ENCODE measurements at places on chromosomes 7 and 10.

- no peak for DNase-seq
Observed at GRCh38 chr7:120583899-120584586, 273.9 kb downstream of the TSPAN12 start.

- no peak for DNase-seq
Observed at GRCh38 chr10:93873420-93874115, 20.2 kb upstream of the SLC35G1 start.

DNA sequence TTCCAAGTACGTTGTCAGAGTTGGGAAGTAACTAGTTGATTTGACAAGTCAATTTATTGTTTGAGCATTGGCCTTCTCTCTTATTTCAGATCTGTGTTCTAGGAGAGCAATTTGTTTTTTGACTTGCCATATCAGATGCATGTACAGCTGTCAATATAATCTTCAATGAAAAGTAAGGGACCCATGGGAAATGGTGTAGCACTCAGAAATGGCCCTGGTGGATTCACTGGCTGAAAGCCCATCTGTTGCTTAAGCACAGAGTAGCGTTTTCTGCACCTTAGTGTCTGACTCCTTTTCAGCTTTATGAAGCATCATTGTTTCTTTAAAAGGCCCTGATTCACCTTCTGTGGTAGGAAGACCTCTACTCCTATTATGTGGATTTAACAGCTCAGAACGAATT is 10.2 kb downstream of the GARS1 start:
- no peak for DNase-seq

DNA sequence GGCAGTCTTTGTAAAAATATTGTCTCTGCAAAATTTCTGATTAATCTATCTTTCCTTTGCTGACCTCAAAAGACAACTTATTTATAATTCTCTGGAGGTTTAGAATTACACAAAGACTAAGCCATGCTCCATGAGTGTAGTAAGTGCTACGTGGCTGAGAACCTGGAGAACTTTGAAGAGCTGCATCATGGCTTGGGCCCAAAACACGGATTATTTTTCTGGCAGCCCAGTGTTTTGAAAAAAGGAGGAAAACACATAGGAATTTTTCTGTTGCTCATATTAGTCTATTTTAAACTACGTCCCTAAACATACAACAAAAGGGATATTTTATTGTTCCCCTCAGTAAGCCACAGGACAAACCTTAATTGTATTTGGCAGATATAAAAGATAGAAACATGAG is 360.7 kb upstream of the MYO3A start:
- no peak for DNase-seq

GRCh38 chr10:99765672-99766301 is 16.7 kb upstream of the ABCC2 start:
- DNase-seq = no peak

DNA sequence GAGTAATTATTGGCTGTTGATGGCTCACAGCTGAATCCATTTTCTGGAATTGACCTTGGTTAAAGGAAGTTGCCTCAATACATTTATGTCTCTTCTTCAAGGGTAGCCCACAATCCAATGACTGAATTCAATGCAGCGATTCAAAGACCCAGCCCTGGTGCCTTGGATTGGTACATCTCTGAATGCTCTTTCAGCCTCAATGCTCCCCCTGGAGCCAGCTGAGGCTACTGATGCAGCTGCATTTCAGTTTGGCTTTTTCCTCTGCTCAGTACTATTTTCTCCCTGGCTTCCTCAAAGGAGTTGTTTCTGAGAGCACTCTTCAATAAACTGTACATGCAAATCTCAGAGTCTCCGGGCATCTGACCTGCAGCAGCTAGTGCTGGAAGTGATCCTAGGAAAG is 633 bp upstream of the EBLN1 start:
- no peak for DNase-seq

DNA sequence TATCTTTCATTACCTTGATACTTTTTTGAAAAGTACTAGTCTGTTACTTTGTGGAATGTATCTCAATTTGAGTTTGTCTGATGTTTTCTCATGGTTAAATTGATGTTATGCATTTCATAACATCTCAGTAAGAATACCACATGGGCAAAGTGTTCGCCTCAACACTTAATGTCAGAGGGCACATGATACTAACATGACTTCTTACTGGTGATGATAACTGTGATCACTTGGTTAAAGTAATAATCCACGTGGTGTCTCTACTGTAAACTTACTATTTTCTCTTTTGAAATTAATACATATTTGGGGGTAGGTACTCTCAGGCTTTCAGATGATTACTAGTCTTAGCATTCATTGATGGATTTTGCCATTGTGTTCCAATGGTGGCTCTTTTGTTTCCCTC is 2.2 kb downstream of the SDHAF3 start:
- no peak for DNase-seq

DNA sequence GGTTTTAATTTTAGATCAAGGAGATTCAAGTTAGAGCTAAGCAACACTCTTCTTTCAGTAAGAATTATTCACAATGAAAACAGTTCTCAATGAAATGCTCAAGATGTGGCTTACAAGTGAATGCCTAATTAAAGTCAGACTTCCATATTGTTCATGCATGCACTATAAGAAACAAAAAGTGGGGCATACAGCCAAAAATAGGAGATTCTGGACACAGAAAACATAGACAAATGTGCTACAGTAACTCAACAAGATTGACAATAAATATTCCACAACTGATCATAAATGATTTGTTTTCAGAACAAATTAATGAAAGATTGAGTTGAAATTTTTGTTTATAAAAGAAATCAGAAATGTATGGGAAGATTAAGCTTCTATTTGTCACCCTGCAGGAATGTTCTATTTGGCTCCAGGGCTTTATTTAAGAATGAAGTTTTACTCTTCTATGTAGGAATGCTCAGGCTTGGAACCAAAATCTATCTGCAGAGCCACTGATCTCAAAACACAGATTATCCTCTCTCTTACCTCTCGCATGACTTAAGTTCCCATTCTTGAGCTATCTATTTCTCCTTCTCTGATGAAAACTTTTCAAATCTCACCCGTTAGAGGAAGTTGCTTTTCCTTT is 89.0 kb upstream of the PIP4K2A start:
- DNase-seq = no peak

- no peak for DNase-seq
Observed at GRCh38 chr10:104342941-104343411, 4.7 kb upstream of the ITPRIP start.

DNA sequence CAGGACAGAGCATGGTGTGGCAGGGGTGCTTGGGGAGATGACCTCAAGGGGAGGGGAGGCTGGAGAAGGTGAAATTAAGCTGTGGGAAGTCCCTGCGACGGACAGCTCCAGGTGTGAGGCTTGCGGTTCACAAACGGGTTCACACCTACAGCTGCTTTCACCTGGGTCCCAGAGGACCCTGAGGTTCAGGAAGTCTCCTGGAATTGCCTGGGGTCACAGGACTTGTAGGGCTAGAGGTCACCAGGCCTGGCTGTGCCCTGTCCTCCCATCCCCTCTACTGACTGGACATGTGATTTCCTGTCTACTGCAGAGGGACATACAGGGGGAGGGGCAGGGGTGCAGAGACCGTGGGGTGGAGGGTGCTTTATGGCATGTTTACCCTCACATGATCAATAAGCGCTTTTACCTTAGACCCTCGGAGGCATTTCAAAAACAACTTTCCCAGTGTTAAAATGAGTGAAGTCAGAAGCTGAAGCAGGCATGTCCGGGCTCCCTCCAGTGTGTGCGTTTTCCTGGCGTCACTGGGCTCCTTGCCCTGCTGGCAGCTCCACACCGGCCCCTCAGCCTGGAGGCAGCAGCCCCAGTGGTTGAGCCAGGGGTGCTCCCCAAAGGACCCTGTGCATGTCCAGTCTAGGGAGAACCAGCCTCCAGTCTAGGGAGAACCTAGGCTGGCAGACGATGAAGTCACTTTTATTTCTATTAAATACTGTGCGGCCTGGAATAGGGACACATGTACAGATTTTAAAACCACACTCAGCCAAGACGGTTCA is 66.6 kb upstream of the IGFBP3 start:
- DNase-seq = no peak

GRCh38 chr10:99689461-99689860 is 30.2 kb downstream of the ENTPD7 start:
- no peak for DNase-seq

DNA sequence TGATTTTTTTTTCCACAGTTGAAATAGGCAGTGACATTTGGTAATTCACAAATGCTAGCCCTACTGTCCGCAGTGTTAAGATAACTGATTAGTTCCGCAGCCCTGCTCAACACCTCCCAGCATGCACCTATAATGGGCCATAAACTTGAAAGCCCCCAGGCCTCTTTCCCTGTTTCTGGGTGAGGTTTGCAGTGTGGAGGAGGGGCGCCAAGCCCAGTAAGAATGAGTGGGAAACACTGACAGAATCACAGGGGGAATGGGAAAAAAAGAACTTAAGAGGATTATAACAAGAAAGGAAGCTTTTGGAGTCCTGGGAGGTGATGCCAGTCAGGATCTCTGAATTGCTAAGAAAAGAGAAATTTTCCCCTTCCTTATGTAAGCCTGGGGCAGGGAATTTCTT is 39.6 kb upstream of the SP8 start:
- no peak for DNase-seq

DNA sequence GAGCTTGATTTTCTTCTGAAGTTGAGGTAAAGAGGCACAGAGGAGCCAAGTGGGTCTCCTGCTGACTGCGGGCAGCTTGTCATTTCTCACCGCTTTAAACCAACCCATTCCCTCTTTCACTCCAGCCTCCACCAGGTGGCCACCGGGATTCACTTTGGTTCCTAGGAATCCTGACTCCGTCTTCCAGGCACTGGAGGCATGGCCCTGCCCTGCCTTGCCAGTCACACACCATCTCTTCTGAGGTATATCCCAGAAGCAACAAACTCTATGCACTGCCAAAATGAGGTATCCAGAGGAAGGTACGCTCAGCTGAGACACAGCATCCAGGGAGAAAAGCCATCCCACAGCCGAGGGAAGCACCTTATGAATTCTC is 280.8 kb downstream of the TNS3 start:
- no peak for DNase-seq

DNA sequence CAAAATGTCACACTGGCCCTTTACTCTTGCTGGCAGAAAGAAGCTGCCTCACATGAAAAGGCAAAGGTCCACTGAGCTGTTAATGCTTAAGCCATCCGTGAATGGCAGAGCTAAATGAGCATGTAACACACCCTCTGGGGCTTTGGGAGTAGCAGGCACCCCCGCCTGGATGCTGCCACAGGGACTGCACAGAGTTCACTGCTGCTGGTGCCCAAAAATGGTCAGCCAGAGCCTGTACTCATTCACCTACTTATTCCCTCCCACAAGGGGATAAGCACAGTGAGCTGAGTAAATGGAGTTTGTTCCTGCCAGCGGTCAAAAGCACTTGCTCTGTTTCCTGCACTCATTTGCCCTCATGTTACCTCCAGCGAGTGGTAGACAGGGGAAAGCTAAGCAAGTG is 374.0 kb upstream of the STEAP1 start:
- no peak for DNase-seq

DNA sequence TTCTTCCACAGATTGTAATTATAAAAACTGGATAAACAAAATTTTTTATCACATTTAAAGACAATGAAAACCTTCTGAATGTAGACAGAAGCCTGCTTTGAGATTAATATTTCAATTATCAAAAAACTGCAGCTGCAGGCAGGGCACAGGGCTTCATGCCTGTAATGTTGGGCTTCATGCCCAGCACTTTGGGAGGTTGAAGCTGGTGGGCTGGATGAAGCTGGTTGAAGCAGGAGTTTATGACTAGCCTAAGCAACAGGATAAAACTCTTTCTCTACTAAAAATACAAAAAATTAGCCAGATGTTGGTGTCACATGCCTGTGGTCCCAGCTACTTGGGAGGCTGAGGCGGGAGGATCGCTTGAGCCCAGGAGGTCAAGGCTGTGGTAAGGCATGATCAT is 41.2 kb downstream of the PDZD8 start:
- DNase-seq = no peak

DNA sequence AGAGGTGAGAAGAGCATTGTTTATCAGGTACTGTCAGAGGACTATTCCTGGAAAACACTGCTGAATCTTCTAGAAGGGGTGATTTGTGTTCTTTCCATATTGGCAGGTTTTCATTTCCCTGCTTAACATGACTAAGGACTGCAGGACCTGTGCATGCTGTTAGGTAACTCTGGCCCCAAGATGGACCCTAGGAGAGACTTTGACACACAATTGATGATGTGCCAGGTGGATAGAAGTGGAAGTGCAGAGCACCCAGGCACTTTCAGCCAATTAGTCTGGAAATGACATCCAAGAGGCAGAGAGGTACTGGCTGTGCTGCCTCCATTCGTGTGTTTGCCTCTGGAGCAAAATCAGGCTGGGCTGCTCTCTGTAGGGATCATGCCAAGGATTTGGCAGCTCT is 496.3 kb upstream of the GALNT17 start:
- DNase-seq = no peak

DNA sequence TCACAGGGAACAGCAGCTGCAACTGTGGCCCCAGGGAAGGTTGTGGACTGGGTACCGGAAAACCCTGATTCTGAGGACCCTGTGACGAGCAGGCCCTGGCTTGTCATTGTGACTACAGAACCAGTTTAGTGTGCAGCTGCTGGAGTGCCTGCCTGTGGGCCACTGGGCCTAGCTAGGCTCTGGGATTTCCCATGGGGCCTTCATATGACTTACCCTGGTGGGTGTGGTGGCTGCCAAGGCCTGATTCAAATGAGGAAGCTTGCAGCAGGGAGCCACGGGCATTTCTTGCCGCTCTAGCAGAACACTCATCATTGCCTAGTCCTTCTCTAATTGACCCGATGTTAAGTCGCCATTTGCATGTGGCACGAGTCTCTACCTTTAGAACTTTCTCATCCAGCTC is 14.7 kb upstream of the CAMK2G start:
- peak; percentile 43 for DNase-seq

DNA sequence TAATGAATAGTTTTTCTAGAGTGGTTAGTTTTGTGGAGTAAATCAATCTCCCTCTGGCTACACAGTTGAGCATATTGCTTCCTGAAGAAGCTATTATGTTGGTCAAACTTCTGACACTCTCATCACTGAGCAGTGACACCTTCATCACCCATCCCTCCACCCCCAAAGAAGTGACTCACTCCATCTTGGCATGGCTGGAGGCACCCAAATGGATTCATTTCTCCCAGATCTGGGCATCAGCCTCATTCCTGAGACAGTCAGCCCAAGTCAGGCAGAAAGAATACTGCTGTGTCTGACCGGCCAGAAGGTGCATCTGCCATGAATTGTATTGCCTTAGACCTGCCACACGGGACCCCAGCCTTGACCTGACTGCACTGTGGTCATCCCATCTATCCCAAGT is 117.0 kb upstream of the HABP2 start:
- DNase-seq = no peak

- DNase-seq = no peak
Observed at GRCh38 chr7:148340438-148341280, 249.9 kb upstream of the C7orf33 start.

GRCh38 chr10:101939008-101939648 is 95.5 kb upstream of the KCNIP2 start:
- no peak for DNase-seq

- no peak for DNase-seq
Observed at GRCh38 chr10:43131906-43132305, 6.3 kb upstream of the CSGALNACT2 start.

DNA sequence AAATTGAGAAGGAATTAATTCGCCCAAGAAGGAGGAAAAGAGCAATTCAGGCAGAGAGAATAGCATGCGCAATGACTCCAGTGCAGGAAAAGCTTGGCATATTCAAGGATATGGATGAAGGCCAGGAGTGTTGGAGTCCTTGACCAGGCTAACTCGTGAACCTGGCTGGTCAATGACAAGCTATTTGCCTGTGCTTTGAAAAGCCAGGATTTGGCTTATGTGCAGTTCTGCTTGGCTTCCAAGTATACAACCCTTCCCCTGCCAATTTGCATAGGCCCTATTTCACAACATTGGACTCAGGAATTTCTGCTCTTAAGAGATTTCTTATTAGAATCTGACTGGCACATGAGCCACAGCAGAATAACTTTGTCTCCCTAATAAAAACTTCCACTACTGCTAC is 72.3 kb upstream of the SP8 start:
- DNase-seq = peak; percentile 31

Data from pancreas (tissue), 10 donors.